Stimulated activated CD4-positive, alpha-beta T cell treated with anti-CD3 and anti-CD28 coated beads, TNF-alpha, amount 100 ng/mL, for 1 hour (primary cell): ENCODE measurements at places on chromosomes 6 and 20.

GRCh38 chr6:52697903-52698302, 27.0 kb downstream of the TMEM14A start:
- no peak for DNase-seq

- no peak for DNase-seq
Measured at GRCh38 chr6:117267054-117267347, 1.6 kb downstream of the VGLL2 start.

GRCh38 chr20:62044631-62045030, 21.1 kb downstream of the TAF4 start:
- no peak for DNase-seq

DNA sequence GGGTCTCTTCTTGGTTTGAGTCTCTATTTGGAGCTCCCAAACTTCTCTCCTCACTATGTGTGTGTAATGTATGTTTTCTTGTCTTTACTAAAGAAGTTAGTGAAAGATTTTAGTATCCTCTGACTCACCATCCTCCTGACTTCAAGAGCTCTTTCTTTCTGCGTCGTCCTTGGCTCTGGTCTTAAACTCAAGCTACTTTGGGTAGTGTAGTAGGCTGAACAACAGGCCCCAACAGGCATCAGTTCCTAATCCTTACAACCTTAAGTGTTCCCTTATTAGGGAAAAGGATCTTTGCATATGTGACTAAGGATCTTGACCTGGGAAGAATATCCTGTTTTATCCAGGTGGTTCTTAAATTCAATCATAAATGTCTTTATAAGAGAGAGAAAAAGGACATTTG, 810.2 kb downstream of the MAFB start:
- no peak for DNase-seq

DNA sequence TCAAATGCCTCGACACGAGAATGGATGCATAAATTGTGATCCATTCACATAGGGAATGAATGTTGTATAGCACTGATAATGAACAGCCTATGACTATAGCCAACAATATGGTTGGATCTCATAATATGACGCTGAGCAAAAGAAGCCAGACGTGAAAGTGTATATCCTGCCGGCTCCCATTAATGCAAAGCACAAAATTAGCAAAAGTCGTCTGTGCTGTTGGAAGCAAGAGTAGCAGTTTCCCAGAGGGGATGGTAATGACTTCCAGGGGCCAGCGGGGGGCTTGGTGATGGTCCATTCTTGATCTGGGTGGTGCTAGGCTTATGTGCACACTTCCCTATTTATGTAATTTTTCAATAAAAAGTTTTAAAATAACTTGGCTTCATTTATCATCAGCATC, 1.0 kb upstream of the TAGAP start:
- no peak for DNase-seq
